PC-9 (cell line): ENCODE measurements at places on chromosomes 2 and 18. TPM values are rescaled to one million over a fixed set of nuclear protein-coding genes. Genes with fewer than 3 reads are reported as not detected.

The CPLX4 gene
- total RNA-seq: not detected in 2 replicates

The PRKAG3 gene
- total RNA-seq: not detected in 2 replicates

The ALPI gene
- total RNA-seq: not detected in 2 replicates

The ARMC9 gene
- total RNA-seq: 23.4 and 29.7 TPM in 2 replicates

- no peak for DNase-seq
Measured at GRCh38 chr2:240954436-240955305, 43.7 kb upstream of the SNED1 start.

GRCh38 chr2:120511536-120511935 lies 165.6 kb downstream of the INHBB start:
- DNase-seq: no peak

DNA sequence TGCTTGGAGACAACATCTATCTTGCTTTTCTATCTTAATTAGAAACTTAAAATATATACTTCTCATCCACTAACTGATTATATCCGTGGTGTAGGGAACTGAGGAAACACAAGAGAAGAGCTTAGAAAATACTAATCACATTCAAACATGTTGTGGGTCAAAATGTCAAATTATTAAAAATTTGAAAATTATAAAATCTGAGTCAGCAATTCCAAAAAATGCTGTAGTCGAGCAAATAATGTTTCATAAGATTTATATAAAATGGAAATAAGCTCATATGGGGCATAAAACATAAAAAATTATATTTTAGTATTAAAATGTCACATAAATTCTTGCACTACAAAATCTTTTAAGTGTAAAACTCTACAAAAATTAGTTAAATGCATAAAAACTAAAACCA lies 29.2 kb downstream of the SF3B1 start:
- DNase-seq: no peak

- DNase-seq: peak; percentile 71
Measured at GRCh38 chr18:23629444-23629946, 33.2 kb downstream of the ANKRD29 start.

GRCh38 chr2:164427111-164427510 lies 194.2 kb downstream of the GRB14 start:
- no peak for DNase-seq

DNA sequence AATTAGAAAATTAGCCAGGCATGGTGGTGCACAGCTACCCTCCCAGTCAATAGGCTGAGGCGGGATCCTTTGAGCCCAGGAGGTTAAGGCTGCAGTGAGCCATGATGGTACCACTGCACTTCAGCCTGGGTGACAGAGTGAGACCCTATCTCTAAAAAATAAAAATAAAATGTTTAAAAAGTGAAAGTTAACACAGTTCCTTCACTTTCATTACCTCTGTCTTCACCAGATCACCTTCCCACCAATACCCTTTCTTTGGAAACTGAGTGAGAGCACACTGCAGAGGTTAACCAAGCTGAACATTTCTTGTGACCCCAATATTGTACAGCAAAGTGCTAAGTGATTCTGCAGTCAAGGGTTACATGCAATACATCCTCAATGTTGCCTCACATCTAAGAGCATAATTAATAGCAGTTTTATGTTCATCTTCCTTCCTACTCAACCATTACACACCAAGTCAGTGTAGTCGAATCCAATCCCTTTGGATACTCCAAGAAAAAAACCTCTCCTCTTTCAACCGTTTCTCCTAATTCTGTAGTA lies 1.7 kb downstream of the L3MBTL4 start:
- DNase-seq: no peak

GRCh38 chr2:8300216-8300615 lies 381.6 kb upstream of the ID2 start:
- no peak for DNase-seq
